ENCODE measurements at places on chromosomes 6 and 20.

- DNase-seq = no peak
Measured at GRCh38 chr6:65448866-65449265, 258.2 kb downstream of the EYS start.

DNA sequence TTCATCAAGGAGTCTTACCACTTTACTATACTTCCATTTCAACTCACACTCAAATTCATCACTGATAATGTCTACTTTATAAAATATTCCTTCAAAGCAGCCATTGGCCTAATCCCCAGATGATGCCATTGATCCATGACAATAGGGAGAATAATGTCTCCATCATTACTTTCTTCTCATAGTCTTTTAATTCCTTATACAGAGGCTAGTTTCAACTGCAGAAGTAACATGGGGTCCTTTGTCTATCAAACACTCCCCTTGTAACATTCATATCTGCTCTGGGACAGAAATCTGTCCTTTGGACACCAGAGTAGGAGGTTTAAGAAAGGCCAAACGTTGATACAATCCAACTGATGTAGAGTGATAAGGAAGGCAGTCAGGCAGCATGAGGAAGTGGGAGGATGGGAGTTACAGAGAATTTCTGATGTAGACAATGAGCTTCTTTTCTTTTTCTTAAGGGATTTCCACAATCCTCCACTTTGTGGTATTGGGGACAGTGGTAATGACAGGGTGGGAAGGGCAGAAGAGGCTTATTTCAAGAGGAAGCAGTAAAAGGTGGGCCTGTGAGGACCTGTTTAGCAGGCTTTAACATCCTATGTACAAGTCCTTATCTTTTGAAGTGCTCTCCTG, 18.9 kb upstream of the HLA-DOA start:
- DNase-seq = no peak

DNA sequence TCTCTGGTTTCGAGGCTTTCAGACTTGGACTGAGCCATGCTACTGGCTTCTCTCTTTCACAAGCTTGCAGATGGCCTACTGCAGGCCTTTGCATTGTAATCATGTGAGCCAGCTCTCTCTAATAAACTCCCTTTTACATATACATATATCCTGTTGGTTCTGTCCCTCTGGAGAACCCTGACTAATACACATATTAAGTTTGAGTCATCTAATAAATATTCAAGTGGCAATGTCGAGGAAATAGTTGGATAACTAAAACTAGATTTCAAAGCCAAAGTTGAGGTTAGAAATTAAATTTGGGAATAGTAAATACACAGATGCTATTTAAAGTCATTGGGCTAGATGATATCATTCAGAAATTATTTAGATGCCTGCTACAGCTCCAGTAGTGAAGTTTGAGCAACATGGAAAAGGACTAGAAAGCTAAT, 1343.4 kb downstream of the GRIK2 start:
- no peak for DNase-seq

GRCh38 chr6:121677571-121677970, 242.1 kb downstream of the GJA1 start:
- DNase-seq = no peak

GRCh38 chr6:36244641-36245280, 25.1 kb upstream of the PNPLA1 start:
- DNase-seq = peak; percentile 54

DNA sequence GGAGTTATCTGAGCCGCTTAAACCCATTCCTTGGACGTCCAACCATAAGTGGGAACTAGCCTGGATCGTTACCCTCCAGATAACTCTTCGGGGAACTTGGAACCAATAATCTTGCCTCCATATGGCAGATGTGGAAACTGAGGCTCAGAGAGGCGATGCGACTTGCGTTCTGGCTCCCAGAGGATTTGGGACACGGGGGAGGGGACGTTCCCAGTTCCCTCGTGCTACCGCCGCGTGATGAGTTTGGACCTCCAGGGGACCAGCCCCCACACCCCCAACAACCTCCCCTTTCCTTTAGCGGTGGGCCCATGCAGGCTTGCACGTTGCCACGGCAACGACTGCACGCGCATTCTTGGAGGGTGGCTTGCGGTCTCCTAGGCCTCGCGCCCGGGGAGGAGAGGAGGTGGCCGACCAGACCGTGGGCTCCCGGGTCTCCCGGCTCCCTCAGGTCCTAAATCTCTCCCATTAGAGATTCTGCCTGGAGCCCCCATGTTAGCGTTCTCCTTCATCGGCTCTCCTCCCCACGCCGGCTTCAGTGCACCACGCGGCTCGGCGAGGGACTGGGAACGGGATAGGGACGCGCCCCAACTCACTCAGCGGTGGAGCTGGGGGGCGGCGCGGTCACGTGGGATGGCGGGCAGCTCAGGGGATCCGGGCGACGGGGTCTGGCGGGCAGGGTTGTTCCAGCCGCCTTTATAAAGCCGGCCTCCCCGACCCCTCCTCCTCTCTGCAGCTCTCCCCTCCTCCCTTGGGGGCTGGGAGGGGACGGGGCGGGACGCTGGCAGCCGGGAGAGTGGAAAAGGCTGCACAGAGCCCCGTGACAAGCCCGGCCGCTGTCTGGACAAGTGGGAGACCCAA, at the start of gene PLTP:
Gene PLTP (minus strand): TSS at position 670 of the 858 bp plus-strand sequence. CDS start 703 bp downstream, outside the sequence.
- peak; percentile 59 for DNase-seq

DNA sequence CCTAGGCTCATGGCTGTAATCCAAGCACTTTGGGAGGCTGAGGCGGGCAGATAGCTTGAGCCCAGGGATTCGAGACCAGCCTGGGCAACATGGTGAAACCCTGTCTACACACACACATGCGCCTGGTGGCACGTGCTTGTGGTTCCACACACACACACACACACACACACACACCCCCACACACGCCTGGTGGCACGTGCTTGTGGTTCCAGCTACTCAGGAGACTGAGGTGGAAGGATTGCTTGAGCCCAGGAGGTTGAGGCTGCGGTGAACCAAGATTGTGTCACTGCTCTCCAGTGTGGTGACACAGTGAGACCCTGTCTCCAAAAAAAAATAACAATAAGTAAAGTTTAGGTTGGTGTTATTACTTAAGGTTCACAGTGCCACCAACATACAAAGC, 165.8 kb downstream of the ZFAND3 start:
- DNase-seq = no peak

GRCh38 chr6:7147051-7147671, 39.4 kb downstream of the RREB1 start:
- DNase-seq = no peak

GRCh38 chr6:136034422-136034821, 182.9 kb downstream of the PDE7B start:
- no peak for DNase-seq

- DNase-seq = no peak
Measured at GRCh38 chr20:62716198-62716940, 7.7 kb downstream of the NTSR1 start.

DNA sequence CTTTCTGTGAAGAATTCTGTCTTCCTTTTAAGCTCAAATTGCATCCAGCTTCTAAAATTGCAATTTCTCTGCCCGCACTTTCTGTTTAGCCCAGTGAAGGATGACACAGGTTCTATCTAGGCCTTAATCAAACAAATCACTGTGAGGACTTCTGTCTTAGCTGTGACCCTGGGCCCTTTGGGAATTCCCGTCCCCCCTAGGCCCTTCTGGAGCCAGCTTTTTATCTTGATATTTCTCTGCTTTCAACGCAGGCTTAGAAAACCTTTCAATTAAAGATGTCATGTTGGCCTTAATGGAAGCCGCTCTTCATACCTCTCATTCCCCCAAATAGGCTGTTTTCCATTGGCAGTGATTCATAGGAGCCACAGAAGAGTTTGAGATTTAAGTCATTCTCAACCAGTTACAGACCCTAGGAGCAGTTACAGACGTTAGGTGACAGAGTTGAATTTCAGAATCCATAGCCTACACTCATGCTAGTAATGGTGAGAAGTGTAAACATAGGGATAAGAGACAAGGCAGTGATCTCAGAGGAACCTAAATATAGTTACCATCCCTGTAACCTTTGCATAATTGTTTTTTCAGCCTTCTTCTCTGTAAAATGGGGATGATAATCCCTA, 74.8 kb upstream of the FLRT3 start:
- DNase-seq = no peak

- no peak for DNase-seq
Measured at GRCh38 chr6:125679128-125679527, 70.3 kb upstream of the HEY2 start.

DNA sequence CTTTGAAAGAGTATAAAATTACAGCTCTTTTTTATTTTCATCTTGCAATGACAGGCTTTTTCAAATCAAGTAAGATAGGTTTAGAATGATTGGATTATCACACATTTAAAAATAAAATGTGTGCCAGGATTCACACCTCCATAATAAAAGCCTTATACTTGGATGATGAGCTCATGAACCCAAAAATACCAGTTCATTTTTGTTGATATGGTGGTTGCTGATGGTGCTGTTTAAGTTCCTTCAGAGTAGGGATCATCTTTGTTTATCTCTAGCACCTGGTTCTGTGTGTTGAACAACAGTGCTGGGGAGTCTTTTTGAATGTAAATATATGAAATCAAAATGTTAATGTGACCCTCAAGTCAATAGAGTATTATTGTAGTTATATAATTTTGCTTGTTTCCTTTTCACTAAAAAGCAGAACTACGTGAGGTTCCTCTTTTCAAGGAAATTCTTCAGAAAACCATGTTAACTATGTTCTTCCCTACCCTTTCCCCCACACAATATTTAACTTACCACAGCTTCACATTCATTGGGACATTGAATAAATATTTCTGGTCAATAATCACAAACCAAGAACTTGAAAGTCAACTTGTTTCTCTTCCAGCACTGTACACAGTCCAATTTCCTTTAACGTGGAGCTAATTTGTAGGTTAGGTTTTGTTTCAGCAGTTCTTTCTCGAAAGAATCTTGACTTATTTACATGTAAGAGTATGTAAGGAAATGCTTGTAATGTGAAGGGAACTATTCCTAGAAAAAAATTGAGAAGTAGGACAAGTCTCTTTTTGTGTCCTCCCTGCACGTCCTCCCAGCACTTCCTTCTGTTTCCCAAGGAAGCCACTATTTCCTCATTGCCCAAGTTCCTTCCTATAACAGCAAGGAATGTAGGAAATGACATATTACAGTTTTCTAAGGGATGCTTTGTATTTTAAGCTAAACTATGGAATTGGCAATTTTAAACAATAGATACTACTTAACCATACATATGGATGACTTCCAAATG, 945.9 kb upstream of the CITED2 start:
- peak; percentile 27 for DNase-seq

DNA sequence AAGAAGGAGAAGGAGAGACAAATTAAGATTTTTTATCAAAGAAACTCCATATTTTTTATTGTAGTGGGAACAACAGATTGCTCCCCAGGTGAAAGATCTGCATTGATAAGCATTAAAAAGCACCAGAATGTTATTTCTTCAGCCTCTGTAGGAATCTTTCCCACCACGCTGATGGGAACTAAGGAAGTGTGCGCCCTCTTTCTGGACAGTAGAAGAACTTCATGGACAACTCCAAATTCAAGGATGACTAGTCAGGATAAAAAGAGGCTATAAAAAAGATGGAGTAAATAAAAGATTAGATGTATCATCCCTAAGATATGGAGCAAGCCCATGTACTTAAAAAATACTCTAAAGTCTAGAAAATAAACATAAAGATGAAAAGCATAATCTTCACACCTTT, 45.8 kb upstream of the PAK5 start:
- no peak for DNase-seq

- no peak for DNase-seq
Measured at GRCh38 chr6:49430866-49431265, 32.2 kb downstream of the MMUT start.

Data from large intestine (tissue), 12 donors.